ENCODE measurements at places on chromosomes 11 and 22.

GRCh38 chr22:22229683-22230420, 14.7 kb upstream of the VPREB1 start:
- no peak for DNase-seq

- no peak for DNase-seq
Observed at GRCh38 chr11:9643751-9644150, 20.1 kb upstream of the SWAP70 start.

DNA sequence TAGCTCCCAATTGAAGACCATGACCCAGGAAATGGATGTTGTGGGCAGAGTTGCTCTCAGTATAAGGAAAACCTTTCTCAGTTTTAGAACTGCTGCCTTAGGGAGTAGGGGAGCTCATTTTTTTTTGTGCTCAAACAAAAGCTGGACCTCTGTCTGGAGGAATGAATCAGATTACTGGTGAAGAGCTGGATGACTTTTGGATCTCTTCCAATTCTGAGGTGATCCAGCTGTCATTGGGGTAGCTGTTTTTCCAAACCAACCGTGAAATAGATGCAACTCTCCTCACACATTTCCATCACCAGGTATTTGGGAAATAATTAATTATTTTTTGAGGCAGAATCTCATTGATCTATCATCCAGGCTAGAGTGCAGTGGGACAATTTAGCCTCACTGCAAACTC, 251.3 kb upstream of the PLET1 start:
- DNase-seq = peak; percentile 79

- no peak for DNase-seq
Observed at GRCh38 chr11:132337819-132338416, 967.5 kb downstream of the NTM start.

DNA sequence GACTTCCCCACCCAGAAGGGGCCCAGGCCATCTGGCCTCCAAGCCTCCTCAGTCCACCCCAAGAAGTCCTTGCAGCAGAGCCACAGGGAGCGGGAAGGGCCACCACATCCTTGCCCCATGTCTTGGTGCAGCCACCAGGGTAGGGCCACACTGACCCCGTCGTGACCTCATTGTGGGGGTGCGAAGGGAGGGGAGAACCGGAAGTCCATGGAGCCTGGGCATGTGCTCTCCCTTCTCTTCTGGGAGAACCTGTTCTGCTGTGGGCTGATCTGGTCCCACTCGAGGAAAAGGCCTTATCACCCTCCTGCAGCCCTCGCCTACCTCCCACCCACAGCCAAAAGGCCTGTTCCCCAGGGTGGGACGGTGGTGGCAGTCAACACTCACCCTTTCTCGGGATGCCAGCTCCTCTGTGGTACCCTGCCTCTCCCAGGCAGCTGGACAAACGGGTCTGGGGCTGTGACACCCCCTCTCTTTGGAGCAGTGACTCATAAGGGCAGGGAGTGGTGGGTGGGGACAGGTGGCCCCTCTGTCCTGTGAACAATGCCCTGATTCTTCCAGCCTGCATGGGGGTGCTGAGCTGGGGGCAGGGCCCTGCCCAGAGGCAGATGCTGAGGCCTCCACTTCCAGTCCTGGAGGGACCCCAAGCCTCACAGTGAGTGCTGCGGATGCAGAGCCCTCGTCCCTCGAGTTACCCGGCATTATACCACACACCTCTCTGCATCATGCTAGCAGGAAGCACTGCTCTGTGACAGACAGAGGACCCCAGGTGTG, 14.6 kb upstream of the CTSD start:
- no peak for DNase-seq

DNA sequence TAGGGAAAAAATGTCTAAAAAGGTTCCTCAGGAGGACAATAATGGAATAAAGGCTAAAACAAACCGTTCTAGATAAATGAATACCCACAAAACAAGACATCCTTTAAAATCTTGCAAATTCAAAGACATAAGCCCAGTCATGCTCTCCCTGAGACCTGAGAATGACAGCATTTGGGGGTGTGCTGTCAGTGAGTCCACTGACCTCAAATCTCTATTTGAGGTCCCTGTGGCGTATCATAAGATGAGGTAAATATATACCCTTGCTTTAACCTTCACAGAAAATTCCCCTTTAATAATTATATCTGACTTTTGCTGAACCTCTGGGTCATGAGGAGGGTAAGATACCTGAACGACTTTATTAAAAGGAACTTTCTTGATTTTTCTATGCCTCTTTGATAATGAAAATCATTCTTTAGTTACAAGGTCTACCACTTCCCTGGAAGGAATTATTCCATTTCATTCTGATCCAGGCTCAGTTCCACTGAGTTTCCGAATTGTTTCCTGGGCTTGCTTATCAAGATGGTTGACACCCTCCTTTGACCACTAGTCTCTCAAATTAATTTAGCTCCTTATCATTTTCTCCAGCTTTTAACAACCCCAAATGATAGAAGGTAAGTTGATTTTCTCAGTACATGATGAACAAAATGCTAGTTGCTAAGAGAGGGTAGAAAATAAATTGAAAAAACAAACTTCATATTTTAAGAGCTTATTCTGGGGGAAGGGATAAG, 53.8 kb upstream of the CHRM4 start:
- no peak for DNase-seq

- DNase-seq = no peak
Observed at GRCh38 chr11:65169164-65169641, 830 bp upstream of the SPDYC start.

- no peak for DNase-seq
Observed at GRCh38 chr11:36566407-36567053, 1.3 kb upstream of the RAG1 start.

DNA sequence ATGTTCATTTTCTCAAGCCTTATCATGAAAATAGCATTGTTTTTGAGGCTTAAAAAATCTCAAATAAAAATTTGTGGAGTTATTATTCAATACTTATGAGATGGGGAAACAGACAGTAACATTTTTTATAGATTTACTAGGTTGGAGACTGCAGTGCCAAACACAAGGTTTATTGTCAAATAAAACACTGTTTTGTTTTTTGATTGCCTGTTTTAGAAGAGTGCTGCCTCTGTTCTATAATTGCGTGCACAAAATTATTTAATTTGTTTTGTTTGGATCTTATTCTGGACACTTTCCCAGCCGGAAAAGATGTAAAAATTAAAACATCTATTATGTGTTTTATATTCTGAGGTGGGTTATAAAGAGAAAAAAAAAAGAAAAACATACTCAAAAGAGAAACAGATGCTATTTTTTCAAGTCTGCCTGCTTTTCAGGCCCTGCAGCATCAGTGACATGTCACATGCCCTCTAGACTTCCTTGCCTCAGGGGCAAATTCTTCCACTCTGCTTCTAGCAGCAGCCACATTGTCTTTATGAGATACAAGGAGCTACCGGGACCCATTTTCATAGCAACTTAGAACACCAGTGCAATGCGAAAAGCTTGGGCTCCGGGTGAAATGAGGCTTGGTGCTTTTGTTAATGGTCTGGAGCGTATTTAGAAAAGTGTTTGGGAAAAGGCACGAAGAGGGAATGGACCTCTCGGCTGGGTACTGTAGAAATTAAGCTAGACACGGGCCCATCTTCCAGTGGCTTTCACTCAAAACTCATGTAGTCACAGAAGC, 77.5 kb downstream of the EFCAB6 start:
- DNase-seq = no peak

- no peak for DNase-seq
Observed at GRCh38 chr11:6911948-6912347, 8.9 kb upstream of the OR2D3 start.

- peak; percentile 63 for DNase-seq
Observed at GRCh38 chr22:45553351-45554039, 50.8 kb downstream of the FBLN1 start.

GRCh38 chr22:43479301-43479950, 67.6 kb downstream of the MPPED1 start:
- DNase-seq = no peak

DNA sequence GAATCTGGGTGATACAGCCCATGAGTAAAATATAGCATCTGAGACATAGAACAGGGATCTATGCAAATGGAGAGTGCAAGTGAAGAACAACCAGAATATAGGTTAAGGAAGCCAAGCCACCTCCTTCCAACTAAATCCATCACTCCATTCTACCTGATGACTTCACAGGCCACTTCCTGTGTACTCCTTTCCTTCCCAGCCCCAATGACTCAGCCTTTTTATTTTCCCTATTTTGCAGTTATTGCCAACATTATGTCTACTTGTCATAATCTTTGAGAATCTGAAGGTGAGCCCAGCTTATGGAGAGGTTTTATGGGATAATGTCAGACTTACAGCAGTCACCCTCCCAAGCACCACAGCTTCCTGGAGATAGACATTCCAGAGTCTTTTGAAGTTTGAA, 1.4 kb upstream of the OR52M1 start:
- no peak for DNase-seq

DNA sequence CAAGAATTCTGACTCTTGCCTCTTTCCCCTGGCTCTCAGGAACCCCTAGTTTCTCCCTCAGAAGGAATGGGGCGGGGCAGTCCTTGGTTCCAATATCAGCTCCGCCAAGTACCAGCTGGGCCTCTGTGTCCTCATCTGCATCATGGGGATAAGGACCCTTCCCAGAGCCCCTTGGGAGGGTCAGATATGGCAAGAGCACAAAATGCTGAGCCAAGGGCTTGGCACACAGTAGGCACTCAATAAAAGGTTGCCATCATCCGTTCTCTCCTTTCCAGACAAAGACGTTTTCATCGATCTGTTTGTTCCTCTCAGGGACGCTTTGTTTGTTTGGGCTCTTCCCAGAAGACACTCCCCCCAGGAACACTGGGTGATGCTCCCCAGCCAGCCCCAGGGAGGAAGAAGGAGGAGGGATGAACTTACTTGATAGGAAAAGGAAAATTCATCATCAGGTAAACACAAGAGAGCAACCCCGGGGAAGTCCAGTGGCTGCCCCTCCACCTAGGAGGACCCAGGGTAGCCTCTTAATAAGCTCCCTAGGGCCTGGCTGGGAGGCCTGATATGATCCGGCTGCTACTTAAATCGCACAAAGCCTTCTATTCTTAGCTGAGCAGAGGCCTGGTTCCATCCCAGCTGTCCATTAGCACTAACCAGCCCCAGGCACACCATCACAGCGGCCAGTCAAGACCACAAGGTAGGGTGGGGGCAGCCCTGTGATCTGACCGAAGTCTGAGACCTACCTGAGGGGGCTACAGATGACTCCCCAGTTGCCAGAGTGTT, 19.6 kb downstream of the GDPD5 start:
- DNase-seq = no peak

DNA sequence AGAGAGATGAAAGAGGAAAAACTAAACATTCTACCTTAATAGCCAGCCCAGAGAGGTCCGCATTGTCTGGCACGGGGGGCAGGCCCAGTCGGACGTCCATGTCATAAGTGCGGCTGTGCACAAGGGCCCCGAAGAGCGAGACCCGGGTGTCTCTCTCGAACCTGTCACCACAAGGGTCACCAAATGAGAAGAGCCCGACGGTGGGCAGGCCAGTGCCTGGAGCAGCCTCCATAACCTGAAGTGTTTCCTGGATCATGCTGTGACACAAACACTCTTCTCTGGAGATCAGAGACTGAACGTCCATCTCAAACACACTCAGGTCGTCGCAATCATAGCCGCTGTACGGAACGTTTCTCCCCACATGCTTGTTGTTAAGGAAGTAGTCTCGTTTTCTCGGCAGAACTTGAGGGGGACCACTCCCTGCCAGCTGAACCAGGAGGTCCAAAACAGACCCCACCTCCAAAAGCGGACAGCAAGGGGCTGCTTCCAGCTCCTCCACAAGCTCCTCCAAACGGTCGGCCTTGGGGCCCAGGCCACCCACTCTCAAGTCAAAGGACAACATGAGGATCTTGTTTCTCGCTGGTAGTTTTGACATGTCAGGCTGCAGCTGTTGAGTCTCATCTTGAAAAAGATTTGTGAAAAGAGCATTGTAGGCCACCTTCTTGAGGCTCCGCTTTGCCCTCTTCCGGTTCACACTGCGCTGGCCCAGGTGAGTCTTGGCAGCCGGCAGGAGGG, 971 bp downstream of the TUBGCP6 start:
- DNase-seq = no peak

GRCh38 chr11:91926965-91927364, 297.7 kb upstream of the FAT3 start:
- DNase-seq = no peak

- DNase-seq = peak; percentile 50
Observed at GRCh38 chr11:46237248-46238077, 40.0 kb upstream of the CREB3L1 start.

DNA sequence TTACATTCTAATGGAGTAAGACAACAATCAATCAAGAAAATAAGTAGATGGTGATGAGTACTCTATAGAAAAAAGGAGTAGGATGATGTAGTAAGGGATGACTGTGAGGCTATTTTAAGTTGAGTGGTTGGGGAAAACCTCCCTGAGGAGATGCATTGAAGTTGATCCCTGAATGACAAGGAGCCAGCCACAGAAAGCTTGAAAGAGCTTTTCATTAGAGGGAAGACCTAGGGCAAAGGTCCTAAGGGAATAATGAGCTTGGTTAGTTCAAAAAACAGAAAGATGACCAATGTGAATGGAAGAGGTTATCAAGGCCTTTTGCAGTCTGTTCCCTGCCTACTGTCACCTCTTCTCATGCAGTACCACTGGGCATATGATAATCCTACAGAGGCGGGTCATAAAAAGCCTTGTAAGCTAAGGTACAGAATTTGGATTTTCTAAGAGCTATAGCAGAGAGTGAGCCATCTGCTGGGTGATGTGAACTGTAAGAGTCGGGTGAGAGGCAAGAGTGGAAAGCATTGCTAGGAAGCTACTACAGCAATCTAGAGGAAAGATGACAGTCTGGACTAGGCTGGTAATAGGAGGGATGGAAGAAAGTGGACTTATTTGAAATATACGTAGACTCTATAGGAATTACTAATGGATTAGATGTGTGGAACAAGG, 3.1 kb downstream of the PPP2R1B start:
- peak; percentile 64 for DNase-seq

- no peak for DNase-seq
Observed at GRCh38 chr11:69211920-69212797, 56.4 kb downstream of the SMIM38 start.

GRCh38 chr22:19748991-19749664, 11.4 kb upstream of the TBX1 start:
- DNase-seq = no peak

DNA sequence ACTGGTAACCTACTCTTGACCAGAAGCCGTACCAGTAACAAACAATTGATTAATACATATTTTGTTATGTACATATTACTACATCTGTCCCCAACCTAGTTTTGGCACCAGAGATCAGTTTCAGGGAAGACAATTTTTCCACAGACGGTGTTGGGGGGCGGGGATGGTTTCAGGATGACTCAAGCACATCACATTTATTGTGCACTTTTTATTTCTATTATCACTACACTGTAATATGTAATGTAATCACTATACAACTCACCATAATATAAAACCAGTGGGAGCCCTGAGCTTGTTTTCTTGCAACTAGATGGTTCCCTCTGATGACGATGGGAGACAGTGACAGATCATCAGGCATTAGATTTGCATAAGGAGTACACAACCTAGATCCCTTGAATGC, 15.5 kb downstream of the DGCR8 start:
- DNase-seq = no peak

All from NCI-H2171 treated with DMSO at 0.1 percent for 48 hours (cell line).